Transverse colon (tissue), 4 donors: ENCODE measurements at places on chromosomes 1 and 21. TPM values are rescaled to one million over a fixed set of nuclear protein-coding genes. Genes with fewer than 3 reads are reported as not detected.
A peak's percentile ranks its signal among the peaks of the same experiment; 100 is the strongest.

GRCh38 chr1:164671966-164672571 is 113.1 kb downstream of the PBX1 start:
- H3K4me3 ChIP-seq = no peak overlapping the region
- no peak for DNase-seq
- H3K36me3 ChIP-seq = no peaks in the 10 kb centered on the region
- peaks cover 18% of the 10 kb centered on the region for H3K4me1 ChIP-seq
- no peaks in the 10 kb centered on the region for H3K27me3 ChIP-seq

GRCh38 chr1:95659166-95659565 is 425.2 kb downstream of the RWDD3 start:
- no peak overlapping the region for H3K27ac ChIP-seq
- H3K36me3 ChIP-seq = no peaks in the 10 kb centered on the region
- no peak for DNase-seq
- H3K27me3 ChIP-seq = no peaks in the 10 kb centered on the region
- no peak overlapping the region for H3K4me3 ChIP-seq

GRCh38 chr1:41537788-41538351 is 53.4 kb upstream of the EDN2 start:
- H3K4me3 ChIP-seq = no peak overlapping the region
- no peaks in the 10 kb centered on the region for H3K36me3 ChIP-seq
- peaks cover 14% of the 10 kb centered on the region for H3K4me1 ChIP-seq
- no peak overlapping the region for H3K27ac ChIP-seq
- no peaks in the 10 kb centered on the region for H3K27me3 ChIP-seq
- DNase-seq = peak; percentile 58

DNA sequence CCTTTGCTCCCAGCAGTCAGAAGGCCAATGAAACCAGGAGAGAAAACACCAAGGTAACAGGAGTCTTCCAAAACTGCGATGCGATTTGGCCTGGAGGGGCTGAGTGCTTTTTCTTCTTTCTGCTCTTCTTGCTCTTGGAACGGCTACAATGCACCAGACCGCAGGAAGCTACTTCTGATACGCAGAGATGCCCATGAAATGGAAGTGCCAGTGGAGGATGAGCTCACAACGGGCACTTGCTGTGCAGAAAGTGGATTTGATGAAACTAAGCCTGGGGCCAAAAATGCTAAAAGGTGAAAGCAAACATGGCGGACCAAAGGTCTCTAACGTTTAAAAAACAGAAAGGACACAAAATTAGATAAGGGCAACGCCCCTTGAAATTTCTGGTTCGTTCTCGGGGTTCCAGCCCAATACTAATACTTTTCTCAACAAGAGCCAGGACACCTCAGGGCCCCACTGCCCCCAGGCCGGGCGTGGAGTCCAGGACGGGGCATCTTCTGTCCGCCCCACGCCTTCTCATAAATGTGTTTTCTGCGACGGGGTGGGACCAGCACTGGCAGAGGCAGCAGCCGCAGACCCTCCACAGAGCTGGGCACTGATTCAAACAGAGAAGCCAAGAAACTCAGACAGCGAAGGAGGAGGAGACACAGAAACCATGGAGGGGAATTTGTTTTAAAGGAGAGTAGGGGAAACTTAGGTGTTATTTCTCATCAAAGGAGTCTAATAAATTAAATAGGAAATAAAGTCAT is 101.3 kb downstream of the CRYAA start:
- H3K27me3 ChIP-seq = peaks cover 38% of the 10 kb centered on the region
- H3K36me3 ChIP-seq = no peaks in the 10 kb centered on the region
- H3K4me1 ChIP-seq = no peaks in the 10 kb centered on the region
- no peak overlapping the region for H3K4me3 ChIP-seq

DNA sequence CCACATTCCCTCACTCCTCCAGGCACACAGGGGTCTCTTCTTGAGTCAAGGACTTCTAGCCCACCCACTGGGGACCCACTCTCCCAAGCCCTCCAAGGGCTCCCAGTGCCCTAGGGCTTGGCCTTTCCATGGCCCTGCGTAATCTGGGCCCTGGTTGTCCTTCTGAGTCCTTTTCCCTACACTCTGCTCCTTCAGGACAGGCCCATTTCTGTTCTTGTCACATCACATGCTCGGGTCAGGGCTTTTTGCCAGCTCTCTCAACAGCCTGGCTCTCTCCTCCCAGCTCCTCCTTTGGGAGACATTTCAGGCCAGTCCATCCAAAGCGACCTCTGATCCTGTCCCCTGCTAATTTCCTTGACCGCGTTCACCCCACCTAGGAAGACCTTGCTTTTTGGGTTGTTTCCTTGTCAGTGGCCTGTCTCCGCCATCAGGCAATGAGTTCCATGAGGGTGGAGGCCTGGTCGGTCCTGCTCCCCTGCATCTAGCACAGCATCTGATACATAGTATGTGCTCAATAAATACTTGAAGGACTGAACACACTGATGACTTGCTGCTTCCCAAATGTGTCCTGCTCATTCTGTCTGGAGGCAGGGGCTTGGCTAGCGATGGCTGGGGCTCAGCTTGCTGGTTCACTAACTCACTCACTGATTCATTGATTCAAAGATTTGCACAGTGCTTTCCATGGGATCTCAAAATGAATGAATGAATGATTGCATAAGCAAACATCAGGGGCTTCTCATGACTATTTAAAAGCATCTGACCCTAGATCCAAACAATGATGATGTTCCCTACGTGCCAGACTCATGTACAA is 44.8 kb downstream of the DHRS3 start:
- no peak overlapping the region for H3K4me3 ChIP-seq
- DNase-seq = no peak
- no peaks in the 10 kb centered on the region for H3K4me1 ChIP-seq
- H3K27me3 ChIP-seq = no peaks in the 10 kb centered on the region
- peaks cover 18% of the 10 kb centered on the region for H3K36me3 ChIP-seq

DNA sequence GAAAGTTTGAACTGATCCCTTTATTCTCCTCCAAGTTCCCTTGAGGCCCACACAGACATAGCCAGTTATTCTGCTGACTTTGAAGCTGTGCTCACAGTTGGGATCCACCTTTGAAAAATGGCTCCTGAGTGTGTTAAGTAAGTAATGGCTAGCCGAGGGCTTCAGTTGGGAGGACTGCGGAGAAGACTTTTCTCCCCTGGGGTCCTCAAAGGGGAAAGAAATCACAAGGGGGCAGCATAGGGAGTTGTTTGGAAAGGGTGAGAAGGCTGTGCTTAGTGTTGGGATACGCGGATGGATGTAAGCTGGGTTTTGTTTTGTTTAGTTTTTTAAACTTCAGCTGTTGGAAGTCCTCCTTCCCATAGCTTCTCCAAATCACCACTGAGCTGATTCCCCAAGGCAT is 8.3 kb downstream of the PGM1 start:
- no peaks in the 10 kb centered on the region for H3K36me3 ChIP-seq
- H3K27ac ChIP-seq = no peak overlapping the region

DNA sequence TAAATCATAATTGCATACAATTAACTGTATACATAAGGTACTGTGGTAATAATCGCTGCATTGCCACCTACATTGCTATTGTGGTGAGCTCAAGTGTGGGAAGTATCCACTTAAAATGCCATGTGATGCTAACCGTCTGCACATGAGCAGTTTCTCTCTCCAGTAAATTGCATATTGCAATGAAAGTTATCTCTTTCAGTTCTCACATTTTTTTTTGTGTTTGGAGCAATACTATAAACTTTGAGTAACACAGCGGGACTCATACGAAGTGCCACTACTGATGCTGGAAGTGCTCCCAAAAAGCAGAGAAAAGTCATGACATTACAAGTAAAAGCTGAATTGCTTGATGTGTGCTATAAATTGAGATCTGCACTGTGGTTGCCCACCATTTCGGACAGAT is 38.5 kb downstream of the DISC1 start:
- H3K27ac ChIP-seq = no peak overlapping the region
- H3K36me3 ChIP-seq = no peaks in the 10 kb centered on the region
- H3K27me3 ChIP-seq = no peaks in the 10 kb centered on the region
- H3K4me3 ChIP-seq = no peak overlapping the region
- no peaks in the 10 kb centered on the region for H3K4me1 ChIP-seq
- DNase-seq = no peak

- no peaks in the 10 kb centered on the region for H3K36me3 ChIP-seq
- DNase-seq = no peak
- no peaks in the 10 kb centered on the region for H3K4me1 ChIP-seq
- H3K27ac ChIP-seq = no peak overlapping the region
- no peaks in the 10 kb centered on the region for H3K27me3 ChIP-seq
- no peak overlapping the region for H3K4me3 ChIP-seq
Observed at GRCh38 chr1:76622774-76623528, 244.3 kb upstream of the ST6GALNAC5 start.

DNA sequence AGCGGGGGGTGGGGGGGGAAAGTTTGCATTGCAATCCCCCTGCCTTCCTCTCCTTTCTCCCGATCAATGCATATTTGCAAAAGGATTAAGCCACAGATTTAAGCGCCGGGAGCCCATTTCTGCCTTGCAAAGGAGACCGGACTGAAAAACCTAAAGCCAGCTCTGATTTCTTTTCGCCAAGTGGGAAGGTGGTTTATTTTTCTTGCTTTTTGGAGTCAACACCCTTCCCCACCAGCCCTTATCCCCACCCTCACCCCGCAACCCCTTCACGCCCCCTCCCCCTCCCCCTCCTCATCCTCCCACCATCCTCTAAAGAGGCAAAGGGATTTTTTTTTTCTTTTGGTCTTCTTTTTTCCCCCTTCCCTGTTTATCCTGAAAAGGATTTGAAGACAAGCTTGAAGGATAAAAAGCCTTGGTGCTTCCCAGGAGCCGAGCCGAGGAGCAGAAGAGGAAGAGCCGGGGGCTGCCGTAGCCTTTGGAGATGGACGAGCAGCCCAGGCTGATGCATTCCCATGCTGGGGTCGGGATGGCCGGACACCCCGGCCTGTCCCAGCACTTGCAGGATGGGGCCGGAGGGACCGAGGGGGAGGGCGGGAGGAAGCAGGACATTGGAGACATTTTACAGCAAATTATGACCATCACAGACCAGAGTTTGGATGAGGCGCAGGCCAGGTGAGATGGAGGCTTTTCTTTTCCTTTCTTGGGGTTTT is 513 bp downstream of the PBX1 start:
- no peaks in the 10 kb centered on the region for H3K27me3 ChIP-seq
- peak overlapping the region; percentile 86 for H3K4me3 ChIP-seq
- no peaks in the 10 kb centered on the region for H3K36me3 ChIP-seq
- H3K27ac ChIP-seq = peak overlapping the region; percentile 87
- H3K4me1 ChIP-seq = no peaks in the 10 kb centered on the region

DNA sequence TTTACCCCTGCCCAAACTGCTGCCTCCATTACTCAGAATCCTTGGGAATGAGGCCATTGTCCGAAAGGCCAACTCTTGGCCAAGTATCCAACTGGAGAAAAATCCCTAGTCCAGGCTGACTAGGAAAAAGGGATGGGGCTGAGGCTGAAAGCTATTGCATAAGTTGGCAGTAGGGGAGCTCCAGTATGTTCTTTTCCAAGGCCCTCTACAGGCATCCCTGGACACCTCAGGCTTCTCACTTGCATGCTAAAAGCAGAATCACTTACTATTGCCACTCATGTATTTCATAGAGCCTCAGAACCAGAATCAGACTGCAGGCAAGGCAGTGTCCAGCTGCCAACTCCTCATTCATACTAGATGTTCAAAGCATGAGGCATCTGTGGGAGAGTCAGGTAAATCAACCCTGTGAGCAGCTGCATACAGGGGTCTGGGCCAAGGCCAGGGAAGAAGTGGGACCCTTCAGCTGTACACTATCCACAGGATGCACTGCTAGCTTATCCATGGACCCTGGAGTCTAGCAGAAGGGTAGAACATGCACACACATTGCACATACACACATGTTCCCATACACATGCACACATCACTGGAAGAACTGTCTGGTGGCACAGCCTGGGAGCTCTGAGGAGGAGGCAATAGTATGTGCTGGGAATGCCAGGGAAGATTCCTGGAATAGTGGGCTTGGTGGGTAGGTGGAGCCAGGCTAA is 195.3 kb downstream of the C1orf94 start:
- H3K27me3 ChIP-seq = peaks cover 13% of the 10 kb centered on the region
- DNase-seq = no peak
- H3K4me1 ChIP-seq = no peaks in the 10 kb centered on the region
- H3K36me3 ChIP-seq = no peaks in the 10 kb centered on the region

DNA sequence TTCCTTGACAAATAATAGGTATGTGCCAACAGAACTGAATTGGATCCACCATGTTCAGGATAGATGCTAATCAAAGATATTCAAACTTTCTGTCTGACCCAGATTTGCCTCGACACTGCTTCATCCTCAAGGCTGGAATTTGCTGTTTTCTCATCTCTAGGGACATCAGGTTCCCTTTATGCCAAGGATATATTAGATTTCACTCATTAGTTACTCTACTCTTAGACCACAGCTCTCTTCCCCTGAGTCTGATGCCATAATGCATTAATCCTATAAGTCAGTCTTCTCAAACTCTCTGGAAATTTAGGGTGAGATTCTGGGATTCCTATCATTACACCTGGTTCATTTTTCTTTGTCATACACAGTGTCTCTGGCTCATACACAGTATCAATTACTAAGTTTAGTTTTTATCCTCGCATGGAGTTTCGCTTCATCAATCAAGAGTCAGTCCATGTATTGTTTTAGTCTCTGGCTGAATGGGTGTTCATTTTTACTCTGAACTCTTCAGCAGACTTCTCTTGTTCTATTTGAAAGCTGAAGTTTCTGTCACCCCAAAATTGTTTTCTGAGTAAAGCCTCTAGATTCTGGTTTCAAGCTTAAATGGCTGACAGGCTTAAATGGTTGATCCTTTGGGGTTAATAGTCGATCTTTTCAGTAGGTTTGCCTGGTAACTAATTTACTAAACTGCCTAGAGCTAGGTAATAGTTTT is 9.3 kb upstream of the DCAF6 start:
- H3K4me3 ChIP-seq = no peak overlapping the region
- H3K27me3 ChIP-seq = no peaks in the 10 kb centered on the region
- H3K27ac ChIP-seq = peak overlapping the region; percentile 74
- DNase-seq = no peak

DNA sequence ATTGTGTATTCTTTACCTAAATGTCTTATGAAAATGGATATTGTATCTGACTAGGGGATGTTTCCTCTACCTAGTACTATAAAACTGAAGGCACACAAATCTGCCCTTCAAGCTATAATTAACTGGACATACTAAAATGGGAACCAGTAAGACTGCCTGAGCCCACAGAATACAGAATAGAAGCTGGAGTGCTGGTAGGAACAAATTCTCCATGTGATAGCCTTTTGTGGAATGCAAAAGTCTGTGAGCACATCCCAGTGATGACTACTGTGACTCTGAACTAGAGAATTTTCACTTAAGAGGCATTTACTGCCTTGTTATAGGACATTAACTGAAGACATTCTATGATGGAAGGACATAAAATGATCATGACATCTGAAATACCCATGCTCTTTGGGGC is 30.3 kb downstream of the KIFAP3 start:
- H3K4me3 ChIP-seq = no peak overlapping the region
- no peak for DNase-seq
- H3K27ac ChIP-seq = no peak overlapping the region
- H3K4me1 ChIP-seq = no peaks in the 10 kb centered on the region

- H3K27ac ChIP-seq = peak overlapping the region; percentile 94
- H3K36me3 ChIP-seq = no peaks in the 10 kb centered on the region
- H3K4me3 ChIP-seq = peak overlapping the region; percentile 95
- peaks cover 55% of the 10 kb centered on the region for H3K4me1 ChIP-seq
Observed at GRCh38 chr1:10211805-10212410, 1.5 kb downstream of the KIF1B start.

OR6K3 gene
- not detected for total RNA-seq

DYNLT5 gene
- not detected for total RNA-seq

S100A9 gene
- 26.6 TPM for total RNA-seq

RNF187 gene
- 13.8 TPM for total RNA-seq

SPATA1 gene
- 1.6 TPM for total RNA-seq

CD34 gene
- 8.6 TPM for total RNA-seq

AQP10 gene
- not detected for total RNA-seq

CXADR gene
- 77.1 TPM for total RNA-seq
